Stomach (tissue), 19 donors: ENCODE measurements at places on chromosomes 2 and 18.

DNA sequence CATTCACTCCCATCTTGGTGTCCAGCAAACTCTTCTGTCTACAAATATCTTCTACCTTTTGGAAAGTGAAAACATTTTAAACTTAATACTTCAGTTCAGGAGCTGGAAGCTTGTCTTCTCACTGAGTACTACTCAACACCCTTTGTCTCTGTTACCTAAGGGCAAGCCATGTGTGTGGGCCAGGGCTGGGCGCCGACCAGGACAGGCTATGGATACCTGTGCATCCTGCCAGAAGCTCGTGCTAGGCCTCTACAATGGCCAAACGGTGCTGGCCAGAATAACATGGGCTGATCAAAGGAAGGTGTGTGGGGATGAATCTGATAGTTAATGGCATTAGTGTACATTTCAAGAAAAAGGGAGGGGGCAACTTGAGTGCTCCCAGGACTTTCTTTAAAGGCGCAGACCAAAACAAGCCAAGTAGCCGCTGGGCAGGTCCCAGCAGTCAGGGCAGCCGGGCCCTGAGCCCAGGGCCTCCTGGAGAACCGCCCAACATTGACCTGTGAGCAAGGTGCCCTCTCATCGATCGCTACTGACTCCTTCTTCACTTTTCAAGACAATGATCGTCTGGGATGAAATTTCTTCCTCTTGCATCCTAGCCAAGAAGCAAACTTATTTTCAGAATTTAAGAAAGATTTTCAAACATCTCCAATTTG is 29.0 kb upstream of the ID2 start:
- no peak for DNase-seq

DNA sequence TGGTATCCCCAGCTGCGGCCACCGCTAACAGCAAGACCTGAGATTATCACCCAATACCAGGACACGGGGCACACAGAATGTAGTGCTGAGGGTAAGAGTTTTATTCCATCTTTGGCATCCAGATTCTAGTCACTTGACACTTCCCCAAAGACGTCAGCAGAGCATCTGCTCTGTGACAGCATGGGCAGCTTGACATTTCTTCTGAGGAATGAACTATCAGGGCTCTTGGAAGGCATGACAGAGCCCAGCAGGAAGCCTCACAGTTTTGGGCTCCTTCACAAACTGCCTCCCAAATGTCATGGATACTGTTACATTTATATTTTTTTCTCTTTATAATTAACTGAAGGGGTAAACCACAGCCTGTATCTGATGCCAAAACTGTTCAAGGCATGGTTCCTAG is 1010.7 kb downstream of the TDRD15 start:
- DNase-seq = no peak

GRCh38 chr2:215522237-215522636 is 86.4 kb upstream of the FN1 start:
- no peak for DNase-seq

- DNase-seq = no peak
These were observed 299.2 kb upstream of the ZSWIM2 start for GRCh38 chr2:187148059-187148714.

- no peak for DNase-seq
These were observed 77.2 kb downstream of the ACKR3 start for GRCh38 chr2:236646871-236647270.

DNA sequence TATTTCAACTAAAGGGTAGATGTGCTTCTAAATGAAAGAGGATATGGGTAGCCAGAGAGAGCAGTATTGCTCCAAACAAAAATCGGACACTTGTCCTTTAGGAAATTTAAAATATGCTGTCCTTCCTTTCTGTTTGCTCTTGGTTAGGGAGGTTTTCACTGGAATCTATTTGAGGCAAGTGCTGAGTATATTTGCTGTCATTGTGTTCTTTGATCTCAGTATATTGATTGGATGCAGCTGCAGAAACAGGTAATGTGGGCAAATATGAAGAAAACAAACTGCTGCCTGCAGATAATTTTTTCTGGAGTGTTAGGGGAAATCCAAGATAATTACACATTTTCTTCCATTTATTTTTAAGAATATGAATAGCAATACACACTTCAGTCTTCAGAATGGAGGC is 410.2 kb downstream of the NCKAP5 start:
- DNase-seq = peak; percentile 8

DNA sequence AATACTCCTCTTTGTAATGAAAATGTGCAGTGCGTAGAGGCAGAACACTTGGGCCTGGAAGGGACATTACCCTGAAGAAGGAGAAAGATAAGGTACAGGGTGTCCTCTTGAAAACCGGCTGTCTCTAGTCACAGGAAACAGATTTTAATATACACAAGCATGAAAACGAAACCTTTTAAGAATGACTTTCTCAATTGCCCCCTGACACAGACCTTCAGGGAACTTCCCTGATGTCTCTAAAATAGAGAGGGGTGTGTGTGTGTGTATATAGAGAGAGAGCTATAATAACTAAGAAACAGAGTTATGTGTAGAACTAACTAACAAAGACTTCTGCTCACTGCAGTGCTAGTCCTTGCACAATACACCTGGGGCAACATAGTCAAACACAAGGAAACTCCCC is 780.0 kb downstream of the CNTNAP5 start:
- no peak for DNase-seq

DNA sequence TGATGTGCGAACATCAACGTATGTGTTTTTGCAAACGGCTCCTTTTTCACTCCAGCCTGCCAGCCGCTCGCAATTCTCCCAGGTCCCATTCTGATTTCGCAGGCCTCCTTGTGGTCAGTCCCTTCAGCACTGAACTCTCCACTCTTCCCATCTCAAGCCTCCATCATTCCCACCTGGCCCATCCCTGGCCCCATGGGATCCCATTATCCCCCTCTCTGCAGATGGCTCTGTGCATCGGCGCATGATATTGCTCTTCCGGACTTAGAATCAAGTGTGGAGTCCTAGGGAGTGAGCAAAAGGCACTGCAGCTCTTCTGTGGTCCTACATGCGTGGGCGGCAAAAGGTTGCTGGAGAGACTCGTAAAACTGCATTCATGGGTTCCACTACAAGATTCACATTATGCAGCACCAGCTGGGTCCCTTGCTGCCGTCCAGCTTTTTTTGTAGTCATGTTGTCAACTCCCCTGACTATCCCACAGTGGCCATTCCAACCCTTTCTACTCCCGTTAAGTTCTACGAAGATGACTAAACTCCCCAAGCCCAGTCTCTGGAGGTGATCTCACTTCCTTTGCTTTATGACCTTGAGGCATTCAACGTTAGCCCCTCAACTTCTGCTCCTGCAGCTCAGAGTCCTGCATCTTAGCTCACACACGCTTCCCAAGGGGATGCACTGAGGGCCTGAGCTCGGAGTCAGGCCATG is 125.3 kb upstream of the NRP2 start:
- no peak for DNase-seq

DNA sequence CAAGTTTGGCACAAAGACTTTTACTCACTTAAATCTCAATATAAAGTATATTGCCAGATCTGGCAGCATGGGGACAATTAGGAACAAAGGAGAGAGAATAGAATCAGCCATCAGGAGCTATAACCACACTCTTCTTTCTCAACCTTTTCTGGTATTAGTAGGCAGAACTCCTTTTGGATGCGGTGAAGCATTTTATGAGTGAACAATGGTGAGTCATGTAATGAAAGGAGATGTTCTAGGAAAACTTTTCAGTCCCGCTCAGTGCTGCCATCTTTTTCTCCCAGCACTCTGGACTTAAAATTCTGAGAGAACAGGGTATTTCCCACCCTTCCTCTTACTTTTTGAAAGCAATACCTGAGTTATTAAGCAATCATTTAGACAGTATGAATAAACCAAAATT is 32.2 kb downstream of the PLEKHA3 start:
- DNase-seq = no peak

GRCh38 chr18:51447351-51448342 is 250.2 kb upstream of the MEX3C start:
- DNase-seq = no peak

DNA sequence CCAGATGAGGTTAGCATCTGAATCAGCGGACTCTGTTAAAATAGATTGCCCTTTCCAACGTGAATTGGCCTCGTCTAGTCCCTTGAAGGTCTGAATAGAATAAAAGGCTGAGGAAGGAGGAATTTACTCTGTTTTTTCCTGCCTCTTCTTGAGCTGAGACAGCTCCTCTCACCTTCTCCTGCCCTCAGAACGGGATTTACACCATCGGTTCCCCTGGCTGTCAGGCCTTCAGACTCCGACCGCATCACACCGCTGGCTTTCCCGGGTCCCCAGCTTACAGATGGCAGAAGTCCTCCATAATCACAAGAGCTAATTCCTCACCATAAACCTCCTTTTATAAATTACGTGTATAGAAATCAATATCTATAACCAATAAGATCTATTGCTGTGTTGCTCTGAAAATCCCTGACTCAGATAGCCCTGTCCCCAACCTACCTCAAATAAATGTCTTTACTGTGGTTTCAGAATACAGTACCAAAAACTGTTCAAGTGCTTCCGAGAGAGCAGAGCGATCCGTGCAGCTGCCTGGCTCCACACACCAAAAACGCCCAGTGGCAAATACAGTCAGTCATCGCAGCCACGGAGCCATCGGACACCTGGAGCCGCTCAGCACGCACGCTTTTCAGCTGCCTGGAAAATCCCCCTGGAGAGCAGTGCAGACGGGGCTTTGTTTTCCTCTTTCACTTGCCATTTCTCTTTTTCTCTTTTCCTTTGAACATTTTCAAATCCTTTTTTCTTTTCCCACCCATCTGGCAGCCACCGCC is 196.9 kb downstream of the NRP2 start:
- no peak for DNase-seq
